A172 (cell line): ENCODE measurements at places on chromosomes 13 and 19. TPM values are rescaled to one million over a fixed set of nuclear protein-coding genes. Genes with fewer than 3 reads are reported as not detected.

DNA sequence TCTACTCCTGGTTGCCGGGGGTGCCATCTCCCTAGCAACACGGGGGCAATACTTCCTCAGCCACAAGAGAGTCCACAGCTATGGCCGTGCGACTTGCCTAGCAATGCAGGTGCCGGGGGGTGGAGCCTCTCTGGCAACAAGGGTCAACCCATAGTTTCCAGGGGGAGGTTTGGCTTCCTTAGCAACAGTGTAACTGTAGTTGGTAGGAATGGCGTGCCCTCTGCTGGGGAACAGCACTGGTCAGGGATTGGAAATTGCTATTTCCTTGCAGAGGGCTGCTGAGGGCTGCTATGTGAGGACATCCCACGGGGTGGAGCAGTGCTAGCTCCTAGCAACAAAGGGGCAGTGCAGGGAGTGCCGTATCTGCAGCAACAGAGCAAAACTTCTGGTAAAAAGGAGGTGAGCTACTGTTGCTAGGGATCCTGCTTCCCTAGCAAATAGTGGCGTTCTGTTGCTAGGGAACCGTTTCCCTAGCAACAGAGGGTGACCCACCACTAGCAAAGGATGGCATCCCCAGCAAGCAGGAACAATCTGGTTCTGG, 7.0 kb upstream of the TMC4 start:
- no peak for DNase-seq

GRCh38 chr13:93847162-93847561, 620.6 kb downstream of the GPC6 start:
- DNase-seq: peak; percentile 77

GRCh38 chr13:62767473-62767872, 1351.8 kb upstream of the PCDH20 start:
- DNase-seq: no peak

GRCh38 chr19:16542910-16543472, 754 bp upstream of the CHERP start:
- peak; percentile 17 for DNase-seq

DNA sequence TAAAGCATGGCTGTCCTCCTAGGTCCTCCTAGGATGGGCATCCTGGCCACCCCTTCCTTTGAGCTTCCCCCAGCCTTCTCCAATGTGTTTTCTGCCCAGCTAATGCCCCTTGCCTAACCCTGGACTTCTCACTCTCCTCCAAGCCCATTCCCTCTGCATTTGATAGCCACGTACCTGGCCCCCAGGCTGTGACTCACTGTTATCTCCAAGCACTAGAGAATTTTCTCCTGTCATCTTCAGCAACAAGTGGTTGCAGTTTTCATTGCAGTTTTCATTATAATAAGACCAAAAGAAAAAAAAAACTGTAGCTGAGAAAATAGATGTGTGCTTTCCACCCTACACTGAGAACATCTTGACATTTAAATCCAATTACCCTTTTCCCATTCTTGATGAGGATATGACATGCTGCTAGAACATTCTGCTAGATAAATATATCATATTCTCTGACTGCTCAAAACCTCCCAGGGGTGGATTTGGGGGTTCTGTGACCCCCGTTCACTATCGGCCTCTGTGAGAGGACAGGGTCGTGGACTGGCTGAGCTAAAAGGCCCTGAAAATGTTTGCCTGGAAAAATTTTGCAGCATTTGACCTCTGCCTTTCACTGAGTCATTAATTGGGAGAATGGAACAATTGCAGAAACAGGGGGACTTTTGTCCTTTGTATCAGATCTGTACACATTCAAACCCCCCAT, 58.8 kb upstream of the KCTD15 start:
- no peak for DNase-seq

GRCh38 chr13:111031531-111031961, 83.6 kb upstream of the ARHGEF7 start:
- peak; percentile 97 for DNase-seq

DNA sequence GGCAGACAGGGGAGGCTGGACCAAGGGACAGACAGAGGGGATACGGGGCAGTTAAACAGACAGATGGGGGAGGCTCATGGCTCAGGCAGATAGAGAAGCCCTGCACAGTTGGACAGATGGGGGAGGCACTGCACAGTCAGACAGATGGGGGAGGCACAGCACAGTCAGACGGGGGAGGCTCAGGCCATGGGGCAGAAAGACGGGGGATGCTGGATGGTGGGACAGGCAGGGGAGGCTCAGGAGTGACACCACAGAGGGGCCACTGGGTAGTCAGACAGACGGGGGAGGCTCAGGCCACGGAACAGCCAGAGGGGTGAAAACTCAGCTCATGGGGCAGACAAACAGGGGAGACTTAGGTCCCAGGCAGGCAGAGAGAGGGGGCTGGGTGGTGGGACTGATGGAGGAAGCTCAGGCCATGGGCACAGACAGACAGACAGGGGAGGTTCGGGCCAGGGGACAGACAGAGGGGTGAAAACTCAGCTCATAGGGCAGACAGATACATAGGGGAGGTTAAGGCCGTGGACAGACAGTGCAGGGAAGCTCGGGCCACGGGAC, 886 bp downstream of the MFSD12 start:
- DNase-seq: no peak

GRCh38 chr19:55383279-55384130, 587 bp downstream of the TMEM238 start:
- no peak for DNase-seq

GRCh38 chr13:52677823-52678222, 25.2 kb downstream of the SUGT1 start:
- no peak for DNase-seq

GRCh38 chr13:108525827-108526226, 103.6 kb upstream of the MYO16 start:
- no peak for DNase-seq

DNA sequence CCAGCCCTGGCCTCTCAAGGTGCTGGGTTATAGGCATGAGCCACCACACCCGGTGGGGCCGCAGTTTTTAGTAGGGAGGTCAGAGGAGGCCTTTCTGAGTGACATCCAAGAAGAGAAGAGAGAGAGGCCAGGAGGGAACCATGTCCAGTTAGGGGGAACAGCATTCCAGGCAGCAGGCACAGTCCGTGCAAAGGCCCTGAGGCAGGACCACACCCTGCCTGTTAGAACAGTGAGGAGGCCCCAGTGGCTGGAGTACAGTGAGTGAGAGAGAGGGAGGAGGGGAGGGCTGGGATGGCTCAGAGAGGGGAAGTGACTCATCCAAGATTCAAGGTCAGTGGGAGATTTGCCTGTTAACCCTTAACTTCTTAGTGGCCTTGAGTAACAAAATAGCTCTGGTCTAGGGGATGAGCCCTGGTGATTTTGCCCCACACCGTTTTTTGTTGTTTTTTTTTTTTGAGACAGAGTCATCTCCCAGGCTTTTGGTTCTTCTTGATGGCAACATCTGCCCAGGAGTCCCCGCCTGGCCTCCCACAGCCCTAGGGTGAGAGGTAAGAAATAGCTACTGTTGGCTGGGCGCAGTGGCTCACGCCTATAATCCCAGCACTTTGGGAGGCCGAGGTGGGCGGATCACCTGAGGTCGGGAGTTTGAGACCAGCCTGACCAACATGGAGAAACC, 2.7 kb upstream of the PLIN3 start:
- DNase-seq: peak; percentile 99

- DNase-seq: peak; percentile 13
Observed at GRCh38 chr13:50650592-50651504, 192.6 kb downstream of the DLEU7 start.

DNA sequence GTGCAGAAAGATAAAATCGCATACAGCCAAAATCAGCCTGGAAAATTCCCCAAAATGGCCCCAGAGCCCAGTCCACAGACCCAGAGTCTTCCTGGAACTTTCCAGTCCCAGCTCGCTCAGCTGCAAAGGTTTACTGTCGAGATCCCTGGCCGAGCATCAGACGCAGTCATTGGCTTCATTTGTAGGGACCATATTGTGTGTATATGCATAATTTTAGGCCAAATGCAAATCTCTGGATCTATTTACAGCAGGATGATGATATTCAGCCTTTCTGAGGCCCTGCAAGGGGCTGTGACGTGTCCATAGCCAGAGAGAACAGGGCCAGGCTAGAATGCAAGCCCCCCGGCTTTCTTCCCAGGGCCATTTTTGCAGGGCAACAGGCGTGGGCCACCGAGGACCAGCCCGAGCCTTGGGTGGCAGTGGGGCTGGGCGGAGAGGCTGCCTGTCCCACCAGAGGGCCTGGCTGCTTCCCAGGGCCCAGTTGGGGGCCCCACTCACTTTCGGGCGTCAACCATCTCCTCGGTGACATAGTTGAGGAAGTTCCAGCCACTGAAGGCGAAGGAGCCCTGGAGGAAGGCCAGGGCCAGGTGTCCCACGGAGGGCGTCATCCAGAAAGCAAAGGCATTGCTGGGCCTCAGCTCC, 13.7 kb downstream of the SLC7A10 start:
- DNase-seq: no peak

GRCh38 chr19:15532779-15533521, 24.6 kb downstream of the CYP4F22 start:
- peak; percentile 30 for DNase-seq

- peak; percentile 22 for DNase-seq
Observed at GRCh38 chr19:42216653-42217519, 591 bp downstream of the DEDD2 start.

GRCh38 chr13:99178636-99179035, 22.0 kb upstream of the UBAC2 start:
- no peak for DNase-seq

DNA sequence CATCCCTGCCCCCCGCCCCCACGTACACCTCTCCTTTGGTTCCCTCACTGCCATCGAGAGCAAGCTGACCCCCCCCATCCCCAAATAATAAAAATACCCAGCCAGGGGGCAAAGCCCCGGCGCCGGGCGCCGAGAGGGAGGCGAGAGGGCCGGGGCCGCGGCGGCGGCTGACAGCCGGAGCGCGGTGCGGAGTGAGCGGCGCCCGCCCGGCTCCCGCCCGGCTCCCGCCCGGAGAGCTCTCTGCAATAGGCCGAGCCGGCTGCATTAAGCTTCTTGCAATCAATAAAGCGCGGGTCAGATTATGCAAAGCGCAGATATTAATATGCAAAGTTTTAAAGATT, 40.9 kb downstream of the DEDD2 start:
- no peak for DNase-seq

DNA sequence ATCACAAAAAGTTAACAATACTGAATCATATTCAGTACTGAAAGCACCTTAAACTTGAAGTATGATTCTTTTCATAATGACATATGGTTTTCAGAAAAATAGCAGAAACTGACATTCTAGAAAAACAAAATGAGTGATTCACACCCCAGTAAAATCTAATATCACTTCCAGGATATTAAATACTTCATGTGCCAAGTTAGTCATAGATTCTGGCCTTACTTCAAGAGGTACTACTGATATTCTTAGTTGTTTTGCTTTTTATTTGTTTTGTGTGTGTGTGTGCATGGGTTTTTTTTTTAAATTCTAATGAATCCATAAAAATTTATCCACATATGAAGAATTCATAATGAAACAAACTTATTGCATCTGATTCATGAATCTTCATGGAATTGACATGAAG, 207.9 kb upstream of the UFM1 start:
- DNase-seq: no peak

DNA sequence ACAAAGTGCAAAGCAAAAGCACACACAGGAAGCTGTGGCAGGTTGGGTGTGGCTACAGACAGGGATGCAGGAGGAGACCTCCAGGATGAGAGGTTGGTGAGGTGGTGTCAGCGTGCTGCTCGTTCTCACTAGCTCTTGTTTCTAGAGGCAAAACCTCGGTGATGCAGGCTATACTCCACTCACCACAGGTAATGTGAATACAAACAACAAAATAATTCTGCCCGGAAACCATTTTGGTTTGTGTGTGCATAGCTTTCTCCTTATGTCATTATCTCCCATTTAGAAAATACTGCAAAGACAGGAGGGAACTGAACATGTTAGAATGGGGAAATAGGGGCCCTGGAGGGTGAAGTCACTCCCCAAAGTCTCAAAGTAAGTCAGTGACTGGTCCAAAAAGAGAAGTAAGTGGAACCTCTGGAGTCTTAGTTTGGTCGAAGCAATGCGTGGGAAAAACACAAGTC, 9.4 kb downstream of the LCP1 start:
- peak; percentile 20 for DNase-seq

DNA sequence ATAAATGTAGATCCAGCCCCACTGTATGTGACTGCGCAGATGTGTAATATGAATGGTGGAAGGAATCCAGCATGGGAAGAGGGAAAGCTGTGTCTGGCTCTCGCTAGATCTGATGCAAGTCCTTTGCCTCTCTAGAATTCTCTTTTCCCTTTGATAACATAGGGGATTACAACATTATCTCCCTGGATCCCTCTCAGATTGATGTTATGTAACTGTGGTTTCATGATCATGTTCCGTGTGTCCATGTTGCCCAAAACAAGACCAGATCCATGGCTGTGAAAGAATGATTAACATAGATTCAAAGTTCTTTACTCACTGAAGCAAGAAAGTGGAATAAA, 184.0 kb upstream of the UBL3 start:
- no peak for DNase-seq

DNA sequence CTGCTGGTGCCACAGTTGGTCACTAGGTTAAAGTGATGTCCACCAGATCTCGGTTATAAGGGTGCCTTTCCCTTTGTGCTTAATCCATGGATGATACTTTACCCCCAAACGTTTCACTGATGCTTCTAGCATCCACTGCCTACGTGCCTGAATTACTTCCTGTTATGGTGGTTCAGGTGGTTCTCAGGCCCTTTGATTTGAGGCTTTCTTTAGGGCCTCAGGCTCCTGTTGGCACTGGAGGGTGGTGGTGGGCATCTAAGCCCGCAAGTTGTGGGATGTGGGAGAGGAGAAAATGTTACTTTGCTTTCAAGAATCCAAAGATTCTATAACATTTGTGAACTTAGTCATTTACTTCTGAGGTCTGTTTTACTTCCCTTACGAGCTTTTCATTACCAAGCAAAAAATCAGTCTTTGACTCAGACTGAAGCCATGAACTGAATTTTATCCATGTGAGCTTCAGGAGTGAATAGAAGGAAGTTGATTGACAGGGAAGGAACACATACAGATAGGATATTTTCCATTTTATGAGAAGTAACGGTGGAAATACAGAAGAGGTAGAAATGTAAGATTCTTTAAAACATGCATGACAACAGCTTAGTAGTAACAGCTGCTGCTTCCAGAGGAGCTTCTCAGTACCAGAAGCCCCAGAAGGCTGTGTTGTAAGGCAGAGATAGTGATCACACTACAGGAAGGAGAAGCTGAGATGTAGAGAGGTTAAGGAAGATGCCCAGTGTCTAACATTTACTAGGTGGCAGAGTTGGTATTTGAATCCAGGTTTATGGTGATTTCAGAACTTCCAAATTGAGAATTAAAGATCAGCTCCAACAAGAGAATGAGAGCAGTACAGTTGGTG, 65.0 kb downstream of the ARHGEF7 start:
- no peak for DNase-seq

- DNase-seq: no peak
Observed at GRCh38 chr19:1112268-1113029, 8.7 kb downstream of the GPX4 start.

SNAPC2 gene
- 30.6 and 44.5 TPM in 2 replicates for total RNA-seq

ZNF470 gene
- total RNA-seq: 0.67 and 0.98 TPM in 2 replicates

KLK12 gene
- not detected in 2 replicates for total RNA-seq

ZNF543 gene
- total RNA-seq: 15.8 and 16.6 TPM in 2 replicates

IGFL2 gene
- not detected in 2 replicates for total RNA-seq

ZNF497 gene
- total RNA-seq: 1.7 and 2.4 TPM in 2 replicates

FAM124A gene
- 2.8 and 4.0 TPM in 2 replicates for total RNA-seq

ATP7B gene
- total RNA-seq: 2.0 and 2.3 TPM in 2 replicates

AP1M2 gene
- 39.4 and 41.9 TPM in 2 replicates for total RNA-seq

URAD gene
- total RNA-seq: not detected in 2 replicates

CPAMD8 gene
- total RNA-seq: not detected in 2 replicates

GAPDHS gene
- total RNA-seq: not detected in 2 replicates

BST2 gene
- total RNA-seq: 0.29 and 1.7 TPM in 2 replicates

NCR1 gene
- not detected in 2 replicates for total RNA-seq
